Activated CD4-positive, CD25-positive, alpha-beta regulatory T cell treated with anti-CD3 and anti-CD28 coated beads, Interleukin-2, amount 50 U/mL, for 24 hours (primary cell): ENCODE measurements at places on chromosomes 6 and 20.

GRCh38 chr6:116553451-116553850 is at the start of gene CALHM4:
Gene CALHM4 (plus strand): TSS chr6:116553751. CDS start chr6:116553794, 43 bp downstream.
- no peak for ATAC-seq

DNA sequence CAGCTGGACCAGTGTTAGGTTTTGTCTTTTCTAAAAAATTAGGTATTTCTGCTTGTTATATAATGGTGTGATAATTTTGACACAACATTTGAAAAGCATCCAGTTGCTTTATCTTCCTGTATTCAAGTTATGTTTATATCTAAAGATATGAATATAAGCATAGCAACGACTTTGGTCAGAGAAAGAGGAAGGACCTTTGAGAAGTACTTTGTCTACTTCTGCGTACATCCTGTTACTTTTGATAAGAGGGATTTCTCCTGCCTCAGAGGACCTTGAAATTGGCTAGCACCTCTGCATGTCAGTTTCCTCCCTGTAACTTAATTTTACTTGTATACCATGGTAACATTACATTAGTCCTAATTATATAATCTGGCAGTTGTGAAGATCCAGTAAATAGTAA is 24.8 kb downstream of the PHF20 start:
- ATAC-seq: no peak

DNA sequence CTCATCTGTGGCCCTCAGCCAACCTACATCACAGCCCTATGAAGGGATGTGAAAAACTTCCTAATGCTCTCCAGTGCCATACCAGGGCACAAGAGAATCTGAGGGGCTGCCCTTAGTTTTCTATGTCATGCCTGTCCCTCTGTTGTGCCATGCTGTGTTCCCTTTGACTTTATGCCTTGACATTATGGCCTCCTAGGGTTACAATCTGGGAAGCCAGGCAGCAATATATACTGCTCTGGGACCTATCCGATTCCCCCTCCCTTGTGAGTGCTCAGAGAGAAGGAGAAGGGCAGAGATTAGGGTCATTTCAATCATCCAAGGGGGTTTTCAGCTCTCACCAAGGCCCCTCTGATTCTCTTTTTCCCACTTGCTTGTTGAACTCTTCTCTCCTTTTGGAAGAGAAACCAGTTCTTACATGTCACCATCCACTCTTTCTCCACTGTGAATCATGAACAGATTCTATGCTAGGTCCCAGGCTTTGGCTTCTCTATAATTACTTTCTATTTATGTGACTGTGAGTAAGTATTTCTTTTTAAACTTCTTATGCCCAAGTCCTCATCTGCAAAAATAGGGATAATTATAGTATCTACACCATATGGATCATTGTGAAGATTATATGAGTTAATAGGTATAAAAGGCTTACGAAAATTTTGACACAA is 14.2 kb upstream of the FRK start:
- ATAC-seq: no peak

- no peak for ATAC-seq
These were observed 107.7 kb upstream of the RALGAPA2 start for GRCh38 chr20:20820104-20820503.

DNA sequence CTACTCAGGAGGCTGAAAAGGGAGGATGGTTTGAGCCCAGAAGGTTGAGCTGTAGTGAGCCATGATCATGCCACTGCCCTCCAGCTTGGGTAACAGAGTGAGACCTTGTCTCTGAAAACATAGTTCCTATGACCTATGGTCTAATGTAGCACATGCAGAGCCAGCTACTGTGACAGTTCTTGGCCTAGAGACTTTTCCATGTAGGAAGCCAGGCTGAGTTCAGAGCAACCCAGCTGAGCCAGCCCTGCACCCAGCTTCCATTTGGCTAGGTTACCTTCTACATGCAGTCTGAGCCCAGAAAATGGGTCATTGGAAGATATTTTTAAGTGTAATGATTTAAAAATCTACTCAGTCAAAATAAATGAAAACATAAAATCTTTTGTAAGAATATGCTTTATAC is 92.8 kb downstream of the FNDC1 start:
- no peak for ATAC-seq

- peak; percentile 64 for ATAC-seq
These were observed 780 bp downstream of the ARMC12 start for GRCh38 chr6:35737413-35738211.

DNA sequence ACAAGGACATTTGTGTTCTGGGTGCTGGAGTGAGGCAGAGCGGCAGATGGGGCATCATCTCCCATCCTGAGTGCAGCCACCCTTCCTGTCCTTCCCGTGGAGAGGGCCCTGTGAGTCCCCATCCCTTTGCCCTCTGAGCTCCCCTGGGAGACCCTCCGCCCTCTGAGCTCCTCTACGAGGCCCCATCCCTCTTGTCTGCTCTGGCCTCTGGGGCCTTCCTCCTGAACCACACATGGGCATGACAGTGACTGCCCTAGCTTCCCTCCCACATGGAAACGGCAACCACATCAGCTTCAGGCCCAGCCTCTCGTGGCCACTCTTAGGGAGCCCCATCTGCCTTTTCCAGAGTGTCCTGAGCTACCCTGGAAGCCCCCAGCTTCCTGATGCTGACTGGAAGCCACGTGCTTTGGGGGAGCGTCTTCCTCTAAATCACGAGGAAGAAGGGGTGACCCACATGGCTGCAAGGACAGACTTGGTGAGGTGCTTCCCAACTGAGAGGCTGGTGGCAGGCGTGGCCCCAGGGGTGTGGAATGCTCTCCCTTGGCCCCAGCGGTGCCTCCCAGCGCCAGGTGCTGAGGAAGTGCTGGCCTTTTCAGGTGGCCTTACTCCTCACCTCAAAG is 52.6 kb downstream of the GINS1 start:
- no peak for ATAC-seq

DNA sequence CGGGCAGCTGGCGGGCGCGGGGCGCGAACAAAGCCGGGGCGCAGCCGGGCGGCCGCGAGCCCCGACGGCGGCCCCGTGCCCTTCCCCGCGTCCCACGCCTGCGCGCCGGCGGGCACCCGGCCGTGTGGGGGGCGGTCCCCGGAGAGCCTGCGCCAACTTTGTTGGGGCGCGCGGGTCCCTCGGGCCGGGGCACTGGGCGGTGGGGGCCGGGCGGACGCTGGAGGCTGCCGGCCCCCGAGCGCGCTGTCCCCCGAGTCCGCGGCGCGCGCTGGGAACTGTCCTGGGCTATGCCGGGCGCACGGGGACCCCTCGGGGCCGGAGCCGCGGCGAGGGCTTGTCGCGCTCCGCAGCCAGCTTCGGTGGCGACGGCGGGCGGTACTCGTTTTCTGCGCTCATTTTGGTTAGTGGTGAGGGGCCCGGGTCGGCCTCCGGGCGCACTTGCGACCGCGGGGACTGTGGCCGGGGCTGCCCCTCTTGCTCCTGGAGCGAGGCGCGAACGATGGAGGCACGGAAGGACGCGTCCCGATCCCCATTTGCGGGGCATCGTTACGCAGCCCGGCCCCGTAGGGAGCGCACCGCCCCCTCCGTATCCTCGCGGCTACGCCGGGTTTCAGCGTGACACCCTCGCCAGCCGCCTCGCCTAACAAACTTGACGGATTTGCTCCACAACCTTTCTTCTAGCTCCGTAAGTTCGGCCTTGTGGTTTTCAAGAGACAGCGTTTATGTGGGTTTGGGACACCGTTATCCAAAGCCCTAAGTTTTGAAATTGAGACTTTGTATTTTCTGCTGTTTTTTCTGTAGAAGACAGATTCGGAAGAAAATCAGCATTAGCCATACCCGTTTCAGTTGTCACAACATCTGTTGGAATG is 622 bp downstream of the SS18L1 start:
- ATAC-seq: peak; percentile 14

GRCh38 chr6:14925025-14925698 is 320.7 kb upstream of the JARID2 start:
- no peak for ATAC-seq

- ATAC-seq: no peak
These were observed 90.1 kb downstream of the FOXO3 start for GRCh38 chr6:108650781-108651180.

DNA sequence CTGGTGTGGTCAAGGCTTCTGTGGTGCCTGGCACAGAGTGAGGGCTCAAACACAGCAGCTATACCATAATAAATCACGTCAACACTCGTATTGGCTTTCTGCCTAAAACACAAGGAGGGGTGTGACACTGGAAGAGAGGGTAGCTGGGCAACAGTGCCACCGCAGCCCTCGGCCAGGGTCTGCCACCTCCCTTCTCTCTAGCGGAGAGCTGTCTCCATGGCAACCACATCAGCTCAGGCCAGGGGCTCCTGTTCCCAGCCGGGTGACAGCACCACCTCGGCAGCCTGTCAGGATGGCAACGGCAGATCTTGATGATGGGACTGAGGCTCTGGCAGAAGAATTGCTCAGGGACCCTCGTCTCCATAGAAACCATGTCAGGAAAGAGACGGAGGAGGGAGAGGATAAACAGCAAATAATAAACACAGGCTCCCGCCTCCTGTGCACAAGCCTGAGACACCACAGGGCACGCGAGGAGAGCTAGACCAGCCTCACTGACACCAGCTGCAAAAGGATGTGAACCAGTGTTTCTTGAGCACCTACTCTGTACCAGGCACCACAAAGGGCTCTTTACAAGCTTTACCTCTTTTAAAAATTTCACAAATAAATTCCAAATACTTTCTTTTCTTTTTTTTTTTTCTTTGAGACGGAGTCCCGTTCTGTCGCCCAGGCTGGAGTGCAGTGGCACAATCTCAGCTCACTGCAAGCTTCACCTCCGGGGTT is 50.4 kb upstream of the TLDC2 start:
- no peak for ATAC-seq

- no peak for ATAC-seq
These were observed 78.6 kb downstream of the INSM1 start for GRCh38 chr20:20446425-20447015.

DNA sequence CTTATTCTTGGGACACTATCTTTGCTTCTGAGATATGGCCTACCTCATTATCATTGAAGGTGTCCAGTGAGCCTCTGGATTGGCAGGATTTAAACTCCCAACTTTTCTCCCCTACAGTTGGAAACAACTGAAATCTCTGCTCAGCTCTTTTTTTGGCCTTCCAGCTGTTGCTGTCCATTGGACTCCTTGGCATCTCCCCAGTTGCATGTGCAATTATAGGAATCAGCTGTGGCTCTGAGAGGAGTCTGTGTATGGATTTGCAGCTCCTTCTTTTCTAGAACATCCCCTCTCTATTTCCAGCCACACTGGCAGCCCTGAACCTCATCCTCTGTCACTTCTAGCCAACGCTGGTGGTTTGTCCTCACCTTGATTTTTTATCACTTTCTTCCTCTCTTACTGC is 21.2 kb downstream of the RAB22A start:
- ATAC-seq: no peak

DNA sequence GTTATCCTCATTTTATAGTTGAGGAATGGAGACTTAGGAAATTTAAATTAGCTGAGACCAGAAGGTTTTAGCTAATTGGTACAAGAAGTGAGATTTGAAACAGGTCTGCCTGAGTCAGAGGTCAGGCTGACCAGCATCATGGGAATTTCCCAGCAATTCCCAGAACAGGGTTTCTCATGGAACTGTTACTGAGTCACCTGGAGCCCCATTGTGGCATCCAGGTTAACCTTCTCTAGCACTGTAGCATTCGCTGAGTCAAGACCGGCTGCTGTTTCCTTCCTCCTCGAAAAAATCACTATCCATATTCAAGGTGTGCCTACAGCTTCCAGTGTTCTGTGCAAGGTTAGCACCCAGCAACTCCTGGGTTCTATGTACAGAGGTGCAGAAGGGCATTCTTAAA is 238.0 kb upstream of the MAN1A1 start:
- no peak for ATAC-seq

- ATAC-seq: no peak
These were observed 23.5 kb downstream of the NOL7 start for GRCh38 chr6:13638626-13639025.

DNA sequence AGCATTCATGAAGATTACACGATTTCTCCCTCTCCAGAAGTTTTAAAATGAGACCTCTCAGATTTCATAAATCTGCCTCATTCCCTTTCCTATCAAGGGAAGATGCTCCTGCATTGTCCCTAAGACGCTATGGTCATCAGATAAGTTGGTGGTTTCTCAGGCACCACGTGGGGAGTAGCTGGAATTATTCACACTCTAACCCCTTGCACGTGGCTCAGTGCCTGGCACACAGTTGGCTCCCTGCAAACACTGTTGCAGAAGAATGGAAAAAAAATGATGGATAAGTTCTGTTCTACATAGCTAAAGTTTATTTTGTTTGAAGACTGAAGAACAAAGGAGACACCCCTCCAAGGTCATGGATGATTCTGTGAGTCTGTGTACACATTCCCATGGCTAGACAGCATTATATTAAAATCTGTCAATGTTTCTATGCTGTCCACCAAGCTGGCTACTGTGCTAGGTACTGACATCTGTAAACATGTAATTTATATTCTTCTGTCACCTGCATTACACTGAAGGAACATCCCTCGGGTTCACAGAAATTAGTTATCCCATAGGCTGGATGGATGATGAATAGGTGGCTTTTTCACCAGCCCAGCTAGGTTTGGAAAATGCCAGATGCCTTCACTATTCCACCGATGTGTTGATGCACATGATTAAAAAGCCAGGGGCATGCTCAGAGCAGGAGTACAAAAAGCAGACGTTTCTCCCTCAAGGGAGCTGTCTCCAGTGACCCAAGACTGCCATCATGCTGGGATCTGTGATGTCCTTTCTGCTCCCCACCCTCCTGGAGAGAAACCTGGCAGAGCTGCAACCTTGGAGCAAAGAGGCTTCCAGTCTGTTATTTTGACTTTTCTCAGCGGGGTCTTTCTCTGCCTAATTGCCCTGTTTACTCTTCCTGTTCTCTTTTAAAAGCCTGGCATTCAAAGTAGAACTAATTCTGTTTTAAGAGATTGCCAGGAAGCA is 610.5 kb downstream of the UTRN start:
- no peak for ATAC-seq

DNA sequence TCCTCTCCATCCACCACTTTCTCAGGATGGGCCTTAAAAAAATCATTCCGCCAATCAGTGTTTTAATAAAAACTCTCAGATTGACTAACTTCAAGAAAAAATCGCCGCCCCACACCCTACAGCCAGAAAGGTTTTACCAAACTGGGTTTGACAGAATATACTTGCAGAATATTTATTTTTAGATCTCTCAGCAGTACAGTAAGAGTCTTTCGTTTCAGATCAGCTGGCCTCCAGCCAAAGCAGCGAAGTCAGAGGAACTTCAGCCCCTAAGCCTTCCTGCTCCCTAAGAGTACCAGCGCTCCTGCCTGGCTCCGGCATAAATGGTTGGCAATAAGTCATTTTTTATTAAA is 24.7 kb downstream of the TBC1D7 start:
- ATAC-seq: no peak

DNA sequence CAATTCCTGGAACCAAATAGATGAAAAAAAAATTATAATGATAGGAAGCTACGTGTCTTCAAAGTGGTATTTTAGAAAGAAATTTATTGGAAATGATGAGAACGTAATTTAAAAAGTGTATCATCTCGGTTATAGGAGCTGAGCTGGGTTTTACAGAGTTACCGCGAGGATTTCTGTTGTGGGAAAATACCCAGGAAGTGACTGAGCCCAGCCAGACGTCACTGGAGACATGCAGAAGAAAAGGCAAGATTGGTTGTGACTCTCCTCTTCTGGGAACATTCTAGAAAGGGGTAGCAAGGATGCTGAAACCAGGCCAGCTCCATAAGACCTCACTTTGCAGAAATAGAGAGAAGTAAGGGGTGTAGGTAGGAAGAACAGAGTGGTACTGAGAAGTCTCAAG is 95.9 kb upstream of the ADGRF1 start:
- no peak for ATAC-seq
